ENCODE measurements at places on chromosomes 13 and 19. TPM values are rescaled to one million over a fixed set of nuclear protein-coding genes. Genes with fewer than 3 reads are reported as not detected.

The RNF17 gene
- total RNA-seq = not detected

The FCER2 gene
- total RNA-seq = 1.7 TPM

The RAB20 gene
- 2.9 TPM for total RNA-seq

The EXOC3L2 gene
- not detected for total RNA-seq

The MEF2B gene
- 3.9 TPM for total RNA-seq

The KMT2B gene
- 73.9 TPM for total RNA-seq

The ARL11 gene
- total RNA-seq = 1.7 TPM

DNA sequence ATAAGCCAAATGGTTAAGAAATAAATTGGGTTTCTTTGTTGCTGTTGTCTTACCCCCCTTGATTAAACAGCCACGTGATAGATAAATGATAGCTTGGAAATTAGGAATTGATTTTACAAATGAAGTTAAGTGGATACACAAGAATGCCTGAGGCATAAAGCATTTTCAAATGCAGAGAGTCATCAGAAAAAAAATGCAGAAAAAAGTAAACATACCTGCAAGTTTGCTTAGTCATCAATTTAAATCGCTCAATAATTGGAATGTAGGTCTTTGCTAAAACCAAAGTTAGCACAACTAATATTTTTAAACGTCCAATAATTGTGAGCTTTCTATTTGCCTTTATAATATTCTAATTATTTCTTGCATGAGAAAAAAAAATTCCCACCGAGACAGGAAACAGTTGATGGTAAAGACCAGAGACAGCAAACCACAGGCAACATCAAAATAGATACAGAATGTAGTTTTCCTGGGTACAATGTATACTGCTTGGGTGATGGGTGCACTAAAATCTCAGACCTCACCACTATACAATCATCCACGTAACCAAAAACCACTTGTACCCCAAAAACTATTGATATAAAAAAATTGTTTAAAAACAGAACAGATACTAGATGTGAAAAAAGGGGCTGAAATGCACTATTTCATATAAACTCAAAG is 924.0 kb downstream of the PCDH9 start:
- DNase-seq = no peak

- DNase-seq = no peak
These were observed 12.4 kb upstream of the ZSCAN4 start for GRCh38 chr19:57656346-57656745.

DNA sequence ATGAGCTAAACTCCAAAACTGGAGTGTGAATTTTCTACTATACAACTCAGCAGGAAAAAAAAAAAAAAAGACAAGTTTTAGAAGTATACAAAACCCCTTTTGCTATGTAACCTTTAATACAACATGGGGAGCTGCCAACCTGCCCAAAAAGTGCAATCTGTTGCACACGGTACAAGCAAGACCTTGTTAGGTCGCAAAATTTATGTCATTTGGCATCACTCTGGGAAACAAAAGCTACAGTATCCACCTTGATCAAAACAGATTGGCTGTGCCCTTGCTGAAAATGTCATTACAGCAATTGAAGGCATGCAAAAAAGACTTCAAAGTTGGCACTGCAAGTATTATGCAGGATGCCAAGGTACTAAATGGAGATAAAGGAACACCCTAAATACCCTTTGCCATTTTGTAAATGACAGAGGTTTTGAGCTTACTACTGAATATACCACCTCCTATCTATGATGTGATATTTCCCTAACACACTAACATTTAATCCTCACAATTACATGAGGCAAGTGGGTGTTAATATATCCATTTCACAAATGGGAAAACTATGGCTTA is 150.1 kb downstream of the TBC1D4 start:
- no peak for DNase-seq

DNA sequence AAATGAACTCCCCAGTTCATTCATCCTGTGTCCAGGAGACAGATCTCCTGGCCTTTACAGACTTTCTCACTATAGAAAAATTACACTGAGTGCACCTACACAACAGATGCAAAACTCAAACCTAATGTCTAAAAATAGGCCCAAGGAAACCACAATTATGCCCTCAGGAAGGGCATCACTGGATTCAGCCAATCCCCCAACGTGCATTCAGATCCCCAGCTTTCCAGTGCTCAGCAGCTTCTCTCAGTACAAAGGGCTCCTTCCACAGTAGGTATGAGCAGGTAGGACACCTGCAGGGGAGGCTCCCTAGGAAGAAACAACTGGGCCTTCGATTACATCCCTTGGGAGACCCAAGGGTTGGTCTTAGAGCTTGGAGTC is 2.1 kb downstream of the ZNF709 start:
- DNase-seq = no peak

DNA sequence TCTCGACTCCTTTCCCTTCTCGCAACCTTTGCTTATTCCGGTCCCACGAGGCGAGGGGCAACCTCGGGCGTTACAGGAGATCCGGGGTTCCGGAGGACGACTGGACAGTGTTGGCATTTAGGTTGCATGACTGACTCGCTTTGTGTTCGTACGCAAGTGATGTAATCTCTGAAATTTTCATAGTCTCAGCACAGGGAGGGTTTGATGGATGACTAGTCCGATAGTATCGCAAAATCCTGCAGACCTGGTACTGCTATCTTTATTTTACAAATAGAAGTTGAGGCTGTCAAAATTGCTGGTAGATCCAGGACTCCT is 342 bp downstream of the DDX49 start:
- DNase-seq = no peak

GRCh38 chr19:55101261-55101660 is 16.2 kb downstream of the PPP1R12C start:
- DNase-seq = peak; percentile 58

- no peak for DNase-seq
These were observed 399.0 kb upstream of the KLF12 start for GRCh38 chr13:74533226-74533625.

DNA sequence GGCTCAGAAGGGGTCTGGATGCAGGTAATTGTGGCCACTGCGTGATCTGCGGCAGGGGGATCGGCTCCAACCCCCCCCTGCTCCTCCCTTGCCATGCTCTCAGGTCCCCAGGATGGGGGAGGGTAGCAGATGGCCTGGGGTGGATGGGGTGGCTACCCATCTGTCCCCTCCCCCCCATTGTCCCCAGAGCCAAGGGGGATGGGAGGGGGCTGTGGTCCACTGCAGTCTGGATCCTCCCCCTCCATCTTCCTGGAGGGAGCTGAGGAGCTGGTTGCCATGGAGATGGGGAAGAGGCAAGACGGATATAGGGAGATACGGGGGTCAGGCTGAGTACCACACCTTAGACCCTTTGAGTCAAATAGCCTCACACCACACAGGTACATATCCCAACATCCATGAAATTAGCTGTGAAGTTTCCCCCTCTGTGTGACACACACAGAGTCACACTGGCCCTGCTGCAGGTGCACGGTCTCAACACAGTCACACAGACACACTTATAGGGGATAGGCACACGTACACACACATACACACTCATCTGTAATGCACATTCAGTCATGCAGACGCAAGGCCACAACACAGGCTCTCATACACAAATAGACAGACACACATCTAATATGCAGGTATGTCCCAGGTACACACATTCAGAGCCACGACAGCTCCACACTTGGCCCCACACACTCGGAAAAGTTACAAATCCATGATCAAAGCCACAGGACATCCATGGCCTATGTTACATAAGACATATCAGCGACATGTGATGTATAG is 1.8 kb upstream of the NOVA2 start:
- no peak for DNase-seq

DNA sequence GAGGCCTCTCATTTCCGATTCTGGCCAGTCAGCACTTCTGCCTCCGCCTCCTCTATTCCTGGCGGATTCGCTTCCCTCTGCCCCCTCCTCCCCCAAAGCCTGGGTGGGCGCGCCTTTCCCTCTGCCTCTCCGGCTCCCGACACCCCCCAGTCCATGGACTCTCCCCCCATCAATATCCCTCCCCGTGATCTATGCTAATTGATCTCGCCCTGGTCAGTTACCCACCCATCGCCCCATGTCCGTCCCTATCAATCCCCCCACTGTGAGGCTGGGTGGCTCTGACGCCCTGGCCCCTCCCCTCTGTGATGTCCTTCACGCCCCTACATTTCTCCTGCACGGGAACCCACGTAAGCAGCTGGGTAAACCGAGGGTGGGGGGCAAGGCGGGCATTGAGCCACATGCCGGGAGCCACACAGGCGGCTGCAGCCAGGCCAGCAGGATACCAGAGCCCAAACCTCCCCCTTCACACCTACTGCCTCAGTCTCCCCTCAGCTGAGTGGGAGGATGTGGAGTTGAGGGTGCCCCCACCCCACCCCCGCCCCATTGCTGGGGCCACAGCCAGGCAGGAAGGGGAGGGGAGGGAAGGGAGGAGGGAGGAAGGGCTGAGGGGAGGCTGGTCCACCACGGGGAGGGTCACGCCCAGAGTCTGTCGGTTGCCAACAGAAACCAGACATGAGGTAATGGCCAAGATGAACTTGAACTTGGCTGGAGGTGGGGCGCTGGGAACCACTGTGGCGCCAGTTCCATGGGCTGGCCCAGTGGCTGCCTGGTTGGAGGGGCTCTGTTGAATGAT is 21.0 kb downstream of the SMIM24 start:
- no peak for DNase-seq

DNA sequence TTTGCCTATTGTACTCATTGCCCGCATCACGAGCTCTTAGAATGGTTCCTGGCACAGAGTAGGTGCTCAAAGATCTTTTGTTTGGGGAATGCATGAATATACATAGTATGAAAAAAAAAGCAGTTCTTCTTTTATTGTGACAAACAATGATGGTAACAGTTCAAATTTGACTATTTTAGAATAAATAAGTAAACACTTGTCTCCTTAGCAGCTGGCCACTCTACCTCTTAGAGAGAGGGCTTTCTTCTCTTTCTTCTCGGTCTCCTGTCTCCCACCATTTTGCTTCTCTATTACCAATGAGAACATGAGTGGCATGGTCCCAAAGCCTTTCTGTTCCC is 639 bp upstream of the SLAIN1 start:
- DNase-seq = no peak

DNA sequence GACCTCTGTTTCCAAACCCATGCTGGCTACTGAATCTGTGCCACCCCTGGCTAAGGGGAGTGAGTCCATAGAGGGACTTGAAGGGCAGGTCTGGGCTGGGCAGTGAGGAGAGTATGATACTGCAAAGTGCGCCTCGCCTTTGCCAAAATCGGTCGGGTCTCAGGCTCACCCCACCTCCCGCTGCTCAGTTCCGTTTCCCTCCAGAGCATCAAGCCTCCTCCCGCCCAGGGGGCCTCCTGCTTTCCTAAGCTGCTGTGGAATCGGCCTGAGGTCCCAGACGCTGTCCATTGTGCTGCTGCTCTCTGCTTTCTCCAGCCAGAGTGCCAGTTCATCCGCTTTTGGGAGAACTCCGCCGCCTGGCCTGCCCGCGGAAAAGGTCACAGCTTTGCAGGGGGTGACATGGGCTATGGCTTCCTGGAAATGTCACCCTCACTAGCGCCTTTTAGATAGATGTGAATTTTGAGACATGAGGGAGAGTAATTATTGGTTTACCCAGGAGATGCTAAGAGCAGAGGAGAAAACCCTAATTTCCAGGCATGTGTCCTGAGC is 1418.4 kb downstream of the UQCRFS1 start:
- no peak for DNase-seq

DNA sequence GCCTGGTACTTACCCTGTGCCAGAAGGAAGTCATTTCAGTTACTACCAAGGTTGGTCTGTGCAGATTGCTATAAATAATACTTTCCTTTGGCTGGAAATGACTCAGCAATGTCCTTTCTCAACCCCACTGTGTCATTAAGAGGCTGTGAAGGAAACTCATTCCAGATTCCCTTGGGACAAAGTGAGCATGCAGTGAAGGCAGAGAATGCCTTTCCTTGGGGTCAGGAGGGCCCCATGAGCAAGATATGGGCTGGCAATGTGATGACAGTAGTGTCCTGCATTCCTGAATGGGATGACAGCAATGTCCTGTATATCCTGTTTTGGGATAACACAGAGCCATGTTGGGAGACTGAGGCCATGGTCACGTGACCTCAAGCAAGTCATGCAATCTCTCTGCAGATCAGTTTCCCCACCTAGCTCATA is 213.1 kb upstream of the TMTC4 start:
- DNase-seq = no peak

DNA sequence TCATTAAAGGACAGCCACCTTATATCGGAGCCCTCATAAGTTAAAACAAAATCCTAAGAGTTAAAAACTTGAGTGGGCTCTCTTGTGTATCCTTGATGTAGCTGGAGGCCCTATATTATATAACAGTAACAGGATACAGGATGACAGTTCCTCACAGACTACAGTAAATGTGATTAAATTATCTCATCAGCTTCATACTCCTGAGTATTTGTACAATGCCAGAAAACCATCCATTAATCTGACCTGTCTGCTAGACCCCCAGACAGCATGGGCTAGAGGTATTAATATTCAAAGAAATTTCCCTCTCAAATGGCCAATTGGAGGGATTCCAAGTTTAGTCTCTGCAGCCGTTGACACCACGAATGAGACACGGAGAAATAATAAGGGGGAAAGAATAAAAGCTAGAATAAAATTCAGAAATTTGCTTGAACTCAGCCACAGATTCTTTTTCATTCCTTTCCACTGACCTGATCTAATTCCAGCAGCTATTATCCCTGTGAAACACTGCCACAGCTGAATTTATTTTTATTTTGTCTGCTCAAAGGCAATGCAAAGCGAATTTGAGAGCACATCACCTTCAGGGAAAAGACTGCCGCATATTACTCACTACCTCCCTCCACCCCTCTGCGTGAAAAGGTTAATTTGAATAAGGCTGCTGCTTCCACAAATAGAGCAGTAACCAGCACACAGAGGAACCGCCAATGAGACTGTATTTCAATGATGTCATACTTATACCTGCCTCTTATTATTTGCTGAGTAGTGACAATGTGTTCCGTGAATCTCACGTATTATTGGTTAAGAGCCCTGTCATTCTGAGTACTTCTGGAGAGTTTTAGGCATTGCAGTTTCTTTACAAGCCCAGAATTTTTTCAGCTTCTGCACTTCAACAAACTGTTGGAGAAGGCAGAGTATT is 155.9 kb upstream of the KLF12 start:
- DNase-seq = peak; percentile 61

GRCh38 chr13:25963674-25964073 is 88.1 kb downstream of the SHISA2 start:
- no peak for DNase-seq

DNA sequence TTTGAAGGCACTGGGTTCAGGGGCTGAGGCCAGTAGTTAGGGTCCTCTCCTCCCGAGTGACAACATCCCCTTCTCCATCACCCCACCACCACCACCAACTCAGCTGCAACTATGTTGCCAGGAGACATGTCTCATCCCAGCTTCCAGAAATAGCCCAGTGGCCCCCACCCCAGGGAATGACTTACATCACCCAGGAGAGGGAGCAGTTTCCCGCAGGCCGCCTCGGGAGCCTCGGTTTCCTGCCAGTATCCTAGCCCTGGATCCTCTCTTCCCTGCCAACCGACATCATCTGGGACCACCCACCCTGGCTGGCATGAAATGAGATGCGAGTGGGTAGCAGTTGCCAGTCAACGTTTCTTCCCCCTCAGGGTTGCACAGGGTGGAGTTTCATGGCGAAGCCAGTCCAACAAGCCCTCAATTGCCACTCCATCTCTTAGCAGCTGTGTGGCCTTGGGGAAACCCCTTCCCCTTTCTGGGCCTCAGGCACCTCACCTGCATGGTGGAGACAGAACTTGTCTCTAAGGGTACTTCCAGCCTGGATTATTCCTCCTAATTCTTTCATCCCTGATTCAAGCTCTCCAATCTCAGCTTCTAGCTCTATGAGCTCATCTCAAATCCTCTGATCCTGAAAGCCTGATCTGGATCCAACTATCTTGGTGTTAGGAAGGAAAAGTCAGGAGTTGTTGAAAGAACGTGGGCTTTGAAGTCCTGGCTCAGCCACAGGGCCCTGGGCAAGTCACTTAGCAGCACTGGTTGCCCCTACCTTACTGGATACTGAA is 3.9 kb upstream of the GSK3A start:
- no peak for DNase-seq
